Activated T-cell treated with anti-CD3 and anti-CD28 coated beads, Interleukin-2, amount 50 U/mL, for 72 hours (primary cell): ENCODE measurements at places on chromosomes 11 and 22.

- DNase-seq, result no peak
Observed at GRCh38 chr22:37752189-37753087, 55.3 kb upstream of the GCAT start.

DNA sequence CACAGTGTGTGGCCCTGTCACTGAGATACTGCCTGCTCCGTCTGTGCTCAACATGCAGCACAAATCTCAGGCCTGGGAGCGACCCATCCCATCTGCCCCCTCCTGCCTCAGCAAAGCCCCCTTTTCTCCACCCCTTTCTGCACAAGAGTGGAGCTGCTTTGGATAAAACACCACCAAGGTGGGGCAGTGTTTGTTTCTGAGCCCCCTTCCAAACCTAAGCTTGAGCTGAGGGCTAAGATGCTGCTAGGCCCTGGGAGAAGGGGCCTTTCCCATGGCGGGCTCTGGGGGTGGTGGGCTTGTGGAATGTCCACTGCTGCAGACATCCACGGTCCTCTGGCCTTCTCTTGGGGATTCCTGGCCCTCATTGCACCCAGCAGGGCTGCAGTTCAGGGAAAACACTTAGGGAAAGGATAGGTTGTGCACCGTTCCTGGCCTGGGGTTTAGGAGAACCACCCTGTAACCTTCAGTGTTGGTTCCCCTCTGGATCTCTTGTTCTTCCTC is 594.1 kb downstream of the TBC1D22A start:
- no peak for DNase-seq

- no peak for DNase-seq
Observed at GRCh38 chr11:20031155-20032001, 128.9 kb downstream of the DBX1 start.

DNA sequence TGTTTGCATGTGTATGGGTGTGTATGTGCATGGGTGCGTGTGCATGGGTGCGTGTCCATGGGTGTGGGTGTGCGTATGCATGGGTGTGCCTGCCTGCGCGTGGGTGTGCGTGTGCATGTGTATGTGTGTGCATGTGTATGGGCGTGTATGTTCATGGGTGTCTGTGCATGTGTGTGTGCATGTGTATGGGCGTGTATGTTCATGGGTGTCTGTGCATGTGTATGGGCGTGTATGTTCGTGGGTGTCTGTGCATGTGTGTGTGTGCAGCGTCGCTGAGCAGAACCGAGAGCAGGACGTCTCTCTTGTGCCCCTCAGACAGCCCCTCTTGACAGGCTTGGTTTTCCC is 13.9 kb downstream of the IL17REL start:
- no peak for DNase-seq

GRCh38 chr22:27482402-27482801 is 319.2 kb downstream of the MN1 start:
- DNase-seq, result no peak

- no peak for DNase-seq
Observed at GRCh38 chr22:35995772-35996171, 32.9 kb downstream of the RBFOX2 start.

DNA sequence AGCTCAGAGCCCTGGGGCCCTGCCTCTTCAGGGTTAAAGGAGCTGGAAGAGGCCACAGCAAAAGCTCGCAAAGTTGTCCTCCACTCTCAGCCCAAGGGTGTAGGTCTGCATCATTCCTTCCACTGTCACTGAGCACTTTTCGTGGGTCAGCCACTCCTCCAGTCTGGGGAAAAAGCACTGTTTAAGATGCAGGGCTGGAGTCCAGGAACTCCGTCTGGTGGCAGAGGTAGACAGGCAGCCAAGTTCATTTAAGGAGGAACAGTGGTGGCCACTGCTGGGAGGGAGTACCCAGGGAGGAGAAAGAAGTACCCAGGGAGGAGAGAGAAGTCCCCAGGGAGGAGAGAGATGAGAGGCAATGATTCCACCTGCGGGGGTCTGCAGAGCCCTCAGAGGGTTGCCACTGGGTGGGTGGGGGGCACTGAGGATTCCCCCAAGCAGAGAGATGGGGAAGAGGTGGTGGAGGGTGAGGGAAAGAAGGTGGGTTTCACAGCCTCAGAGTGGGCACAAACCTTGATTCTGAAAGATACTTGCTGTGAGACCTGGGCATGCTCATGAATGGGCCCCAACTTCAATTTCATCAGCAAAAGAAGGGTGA is 70.0 kb upstream of the B3GAT1 start:
- DNase-seq, result no peak

DNA sequence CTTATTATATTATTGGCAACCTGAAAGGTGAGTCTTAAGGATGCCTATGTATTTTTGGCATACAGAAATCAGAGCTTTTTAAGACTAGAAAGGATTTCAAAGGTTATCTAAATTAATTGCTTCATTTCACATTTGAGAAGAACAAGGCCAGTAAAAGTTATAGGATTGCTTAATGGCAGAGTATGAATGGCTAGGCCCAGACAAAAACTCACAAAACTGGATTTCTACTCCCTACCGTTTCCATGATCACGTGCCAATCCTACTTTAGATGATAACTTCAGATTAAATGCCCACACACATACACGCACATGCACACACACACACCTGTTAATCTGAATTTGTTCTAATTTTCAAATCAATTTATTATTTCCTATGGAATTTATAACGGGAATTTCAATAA is 1.8 kb upstream of the PDE3B start:
- no peak for DNase-seq

GRCh38 chr22:47914481-47915097 is 1152.1 kb downstream of the TBC1D22A start:
- DNase-seq, result no peak

DNA sequence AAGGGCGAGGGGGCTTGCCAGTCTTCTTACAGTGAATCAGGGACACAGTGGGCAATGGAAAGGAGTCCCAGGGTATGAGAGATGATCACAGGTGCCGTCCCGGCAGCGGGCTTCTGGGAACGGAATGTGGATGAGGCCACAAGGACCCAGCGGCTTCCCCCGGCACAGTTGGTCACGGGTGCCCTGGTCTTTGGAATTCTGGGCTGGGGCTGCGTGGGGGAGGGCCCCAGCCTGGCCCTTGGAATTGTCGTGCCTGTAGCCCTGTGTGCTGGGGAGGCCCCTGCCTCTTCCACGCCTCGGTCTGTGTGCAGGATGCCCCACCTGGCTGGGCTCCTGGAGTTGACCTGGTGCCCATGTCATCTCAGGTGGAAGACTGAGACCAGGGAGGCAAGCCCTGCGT is 76.6 kb downstream of the FBLN1 start:
- DNase-seq, result no peak

DNA sequence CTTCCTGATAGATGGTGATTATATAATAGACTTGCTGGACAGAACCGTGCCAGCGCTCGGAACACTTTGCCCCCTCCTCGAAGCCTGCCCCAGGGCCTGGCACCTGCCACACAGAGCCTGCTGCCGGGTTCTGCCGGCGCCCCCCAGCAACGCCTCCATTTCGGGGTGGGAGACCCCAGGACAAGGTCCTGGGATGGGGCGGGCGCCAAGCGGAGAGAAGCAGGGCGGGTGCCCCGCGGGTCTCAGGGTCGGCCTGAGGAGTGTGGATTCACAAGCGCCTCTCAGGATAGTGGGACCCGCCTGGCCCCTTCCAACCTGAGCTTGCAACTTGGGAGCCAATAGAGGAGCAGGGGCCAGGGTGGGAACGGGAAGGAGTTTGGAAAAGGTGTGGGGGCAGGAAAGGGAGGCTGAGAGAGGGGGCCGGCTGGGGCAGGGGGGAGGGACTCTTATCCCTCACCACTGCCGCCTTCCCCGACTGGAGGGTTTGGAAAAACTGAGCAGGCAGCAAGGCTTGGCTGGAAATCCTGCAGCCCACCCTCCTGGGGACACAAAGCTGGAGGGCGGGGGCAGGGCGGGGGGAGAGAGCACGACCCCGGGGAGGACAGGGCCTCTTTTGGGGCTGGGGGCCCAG is 3.3 kb upstream of the BCL9L start:
- peak; percentile 64 for DNase-seq

DNA sequence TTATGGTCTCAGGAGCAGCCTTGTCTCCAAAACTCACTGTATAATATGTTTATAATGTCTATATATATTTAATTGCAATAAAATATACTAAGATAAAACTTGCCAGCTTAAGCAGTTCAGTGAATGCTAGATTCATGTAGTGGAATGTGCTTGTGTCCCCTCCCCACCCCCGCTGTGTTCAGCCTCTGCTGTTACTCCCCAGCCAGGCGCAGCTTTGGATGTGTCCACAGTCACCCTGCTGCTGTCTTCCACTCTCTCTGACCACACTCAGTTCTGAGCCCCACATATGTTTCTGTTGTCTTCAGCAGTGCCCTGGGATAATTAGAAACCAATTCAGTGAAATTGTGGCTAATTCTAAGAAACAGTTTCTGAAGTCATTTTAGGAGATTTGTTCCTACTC is 52.2 kb downstream of the PPFIA1 start:
- no peak for DNase-seq

DNA sequence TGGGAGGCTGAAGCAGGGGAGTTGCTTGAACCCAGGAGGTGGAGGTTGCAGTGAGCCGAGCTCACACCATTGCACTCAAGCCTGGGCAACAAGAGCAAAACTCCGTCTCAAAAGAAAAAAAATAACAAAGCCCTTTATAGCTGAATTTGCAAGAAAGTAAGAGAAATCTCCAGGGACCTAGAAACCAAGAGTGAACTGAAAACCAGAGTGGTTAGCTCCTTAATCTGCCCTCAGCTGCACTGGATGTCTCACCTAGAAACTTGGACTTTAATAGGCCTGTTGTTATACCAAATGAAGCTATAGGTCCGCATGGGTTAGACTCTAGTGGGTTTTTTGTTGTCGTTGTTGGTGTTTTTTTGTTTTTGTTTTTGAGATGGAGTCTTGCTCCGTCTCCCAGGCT is 4.1 kb downstream of the NEU3 start:
- DNase-seq, result no peak

- no peak for DNase-seq
Observed at GRCh38 chr11:79427126-79427525, 13.7 kb downstream of the TENM4 start.

DNA sequence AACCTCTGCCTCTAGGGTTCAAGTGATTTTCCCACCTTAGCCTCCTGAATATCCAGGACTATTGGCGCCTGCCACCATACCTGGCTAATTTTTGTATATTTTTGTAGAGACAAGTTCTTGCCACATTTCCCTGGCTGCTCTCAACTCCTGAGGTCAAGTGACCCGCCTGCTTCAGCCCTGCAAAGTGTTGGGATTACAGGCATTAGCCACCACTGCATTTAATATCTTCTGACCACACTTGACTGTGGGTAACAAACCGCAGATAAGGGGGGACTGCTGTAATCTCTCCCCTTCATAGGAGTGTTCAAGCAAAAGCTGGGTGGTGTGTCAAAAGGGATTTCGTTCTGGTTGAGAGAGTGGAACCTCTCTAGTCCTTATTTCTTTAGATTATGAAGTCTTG is 53.4 kb downstream of the GRAMD1B start:
- DNase-seq, result no peak

DNA sequence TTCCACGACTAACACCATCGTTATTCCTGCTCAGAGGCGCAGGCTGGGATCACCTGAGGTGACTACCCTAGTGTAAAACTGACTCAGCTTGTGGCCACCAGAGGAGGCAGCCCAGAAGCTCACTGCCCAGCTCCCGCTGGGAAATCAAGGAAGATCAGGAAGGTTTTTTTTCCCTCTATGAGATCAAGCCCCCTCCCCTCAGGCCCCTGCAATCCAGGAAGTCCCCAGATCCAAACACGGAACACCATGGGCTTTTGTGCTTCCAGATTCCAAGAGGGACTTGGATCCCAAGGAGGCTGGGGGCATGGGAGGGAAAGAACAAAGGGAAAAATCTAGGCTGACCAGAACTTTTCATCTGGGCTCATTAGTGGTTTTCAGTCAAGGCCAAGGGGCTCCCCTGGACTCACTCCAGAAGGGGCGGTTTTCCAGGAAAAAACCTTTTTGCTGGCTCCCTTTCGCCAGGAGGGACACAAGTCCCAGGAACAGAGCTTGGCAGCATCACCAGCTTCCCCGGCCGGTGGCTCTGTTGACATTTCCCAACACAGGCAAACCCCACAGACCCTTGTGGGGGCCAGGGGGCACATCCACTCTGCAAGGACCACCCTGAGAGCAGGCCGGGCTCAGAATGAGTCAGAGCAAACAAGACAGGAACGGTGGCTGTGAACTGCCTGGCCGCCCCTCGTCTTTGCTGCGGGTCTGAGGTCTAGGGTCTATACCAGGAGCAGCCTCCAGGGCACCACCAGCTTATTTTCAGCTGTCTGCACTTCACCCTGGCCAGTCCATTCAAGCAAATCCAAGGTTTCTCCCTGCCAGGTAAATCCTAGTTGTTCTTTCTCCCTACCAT is 36.8 kb downstream of the MYH9 start:
- no peak for DNase-seq

DNA sequence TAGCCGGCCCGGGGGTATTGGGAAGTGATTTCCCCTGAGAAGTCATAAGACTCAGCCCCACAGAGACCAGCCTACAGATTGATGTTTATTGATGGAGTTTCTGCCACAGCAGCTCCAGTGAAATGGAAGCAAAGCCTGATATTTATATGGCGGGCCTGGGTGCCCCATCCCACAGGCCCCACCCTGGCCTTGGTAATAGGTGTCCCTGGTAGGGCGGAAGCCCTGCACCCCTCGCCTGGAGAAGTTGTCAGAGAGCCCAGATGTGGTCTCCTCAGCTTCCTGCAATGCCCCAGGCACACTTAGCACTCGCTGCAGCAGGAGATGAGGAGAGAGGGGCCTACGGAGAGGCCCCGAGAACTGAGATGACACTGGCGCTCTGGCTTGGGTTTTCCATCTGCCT is 107.4 kb downstream of the MORC2 start:
- DNase-seq, result no peak

- DNase-seq, result no peak
Observed at GRCh38 chr11:119061256-119061655, 4.3 kb upstream of the HYOU1 start.

GRCh38 chr11:73549376-73549775 is 48.5 kb downstream of the FAM168A start:
- DNase-seq, result no peak

GRCh38 chr11:73265278-73265810 is 6.8 kb upstream of the P2RY6 start:
- no peak for DNase-seq

DNA sequence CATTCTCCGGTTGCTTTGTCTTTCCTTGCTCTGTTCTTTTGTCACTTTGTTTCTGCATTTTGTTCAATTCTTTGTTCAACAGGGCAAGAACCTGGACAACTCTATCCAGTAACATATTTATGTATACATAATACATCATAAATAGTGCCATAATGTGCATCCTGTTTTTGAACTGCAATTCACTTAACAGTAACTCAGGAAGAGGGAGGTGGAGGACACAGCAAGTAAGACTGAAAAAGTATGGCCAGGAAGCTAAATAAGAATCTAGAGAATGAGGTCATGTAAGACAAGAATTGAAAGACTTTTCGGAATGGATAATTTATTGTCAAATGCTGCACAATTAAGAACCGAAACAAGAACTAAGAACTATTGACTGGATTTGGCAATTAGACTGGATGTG is 29.2 kb upstream of the CHORDC1 start:
- no peak for DNase-seq

- no peak for DNase-seq
Observed at GRCh38 chr11:101288392-101288791, 158.8 kb upstream of the PGR start.

DNA sequence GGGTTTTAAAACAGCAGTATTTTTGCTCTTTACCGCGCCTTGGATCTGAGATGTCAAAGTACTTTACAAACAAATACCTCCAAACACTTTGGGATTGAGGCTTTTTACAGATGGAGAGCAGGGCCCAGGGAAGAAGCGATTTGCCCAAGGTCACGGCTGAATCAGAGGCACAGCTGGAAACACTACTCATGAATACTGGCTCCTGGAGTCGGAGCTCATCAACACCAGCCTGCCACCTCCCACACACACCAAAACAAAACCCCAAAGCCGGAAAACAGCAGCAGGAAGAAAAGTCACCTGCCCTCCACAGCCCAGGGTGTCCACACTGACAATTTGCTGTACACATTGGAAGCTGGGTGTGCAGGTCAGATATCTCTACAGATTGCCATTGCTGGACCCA is 339.4 kb downstream of the CADM1 start:
- DNase-seq, result no peak
